ENCODE measurements at places on chromosomes 13 and 19.

- DNase-seq: no peak
Observed at GRCh38 chr13:30652746-30653386, 35.1 kb downstream of the USPL1 start.

- DNase-seq: peak; percentile 11
Observed at GRCh38 chr19:33522371-33522662, 726 bp upstream of the PEPD start.

- no peak for DNase-seq
Observed at GRCh38 chr13:114259974-114260373, 21.4 kb upstream of the UPF3A start.

DNA sequence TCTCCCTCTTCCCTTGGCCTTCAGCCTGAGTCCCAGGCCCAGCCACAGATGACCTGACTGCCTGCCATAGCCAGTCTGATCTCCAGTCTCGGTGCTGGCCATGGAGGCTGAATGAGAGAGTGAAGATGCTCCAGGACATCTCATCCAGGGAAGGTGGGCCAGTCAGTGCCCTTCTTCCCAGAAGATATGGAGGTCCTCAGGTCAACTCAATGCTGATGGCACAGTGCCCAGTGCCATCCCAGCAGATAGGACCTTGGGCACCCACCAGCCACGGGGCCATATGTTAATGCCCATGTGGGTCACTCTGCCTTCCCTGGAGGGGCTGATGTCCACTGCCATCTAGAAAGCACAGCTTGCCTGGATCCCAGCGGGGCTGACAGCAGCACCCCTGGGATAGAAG lies 7.2 kb downstream of the VSTM2B start:
- no peak for DNase-seq

DNA sequence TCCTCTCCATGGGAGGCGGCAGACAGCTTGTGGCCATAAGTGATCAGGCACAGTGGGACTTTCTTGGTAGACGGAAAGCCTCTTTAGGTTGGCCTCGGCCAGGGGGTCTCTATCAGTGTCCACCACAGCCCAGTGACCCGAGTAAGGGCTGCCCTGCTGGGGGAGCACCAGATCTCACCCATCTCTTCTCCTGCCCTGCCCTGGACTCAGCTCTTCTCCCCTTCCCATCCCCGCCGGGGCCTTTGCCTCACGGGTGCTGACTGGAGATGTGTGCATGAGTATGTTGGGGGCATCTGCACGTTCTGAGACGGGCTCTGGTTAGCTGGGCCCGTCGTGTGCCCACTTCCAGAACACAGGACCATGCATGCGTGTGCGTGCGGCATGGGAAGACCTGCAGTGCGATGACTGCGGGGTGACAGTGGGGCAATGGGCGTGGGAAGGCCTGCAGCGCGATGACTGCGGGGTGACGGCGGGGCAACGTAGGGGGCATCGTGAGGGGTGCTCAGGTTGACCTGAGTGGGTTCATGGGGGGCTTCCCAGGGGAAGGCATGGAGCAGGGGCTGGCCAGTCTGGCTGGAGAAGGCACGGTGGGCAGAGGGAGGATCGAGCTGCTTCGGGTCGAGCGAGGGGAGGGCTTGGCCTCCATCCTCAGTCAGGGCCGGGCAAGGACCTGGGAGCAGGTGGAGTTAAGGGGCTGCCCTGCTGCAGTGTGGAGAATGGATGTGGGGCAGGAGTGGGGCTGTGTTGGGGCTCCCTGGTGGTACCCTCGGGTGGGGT lies 15.9 kb downstream of the EPN1 start:
- no peak for DNase-seq

DNA sequence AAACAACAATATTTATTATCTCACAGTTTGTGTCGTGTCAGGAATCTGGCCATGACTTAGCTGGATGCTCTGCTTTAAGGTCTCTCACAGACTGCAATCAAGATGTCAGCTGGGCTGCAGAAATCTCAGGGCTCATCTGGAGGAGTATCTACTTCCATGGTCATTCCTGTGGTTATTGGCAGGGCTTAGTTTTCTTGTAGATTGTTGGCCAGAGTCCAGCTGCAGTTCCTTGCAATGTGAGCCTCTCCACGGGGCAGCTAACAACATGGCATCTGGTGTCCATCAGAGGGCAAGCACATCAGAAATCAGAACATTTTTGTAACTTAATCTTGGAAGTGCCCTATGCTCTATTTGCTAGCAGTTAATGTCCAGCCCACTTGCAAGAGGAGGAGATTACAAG lies 45.7 kb upstream of the TDRD3 start:
- DNase-seq: no peak

All from HEK293T (cell line).